ENCODE measurements at places on chromosomes 16 and 17.

DNA sequence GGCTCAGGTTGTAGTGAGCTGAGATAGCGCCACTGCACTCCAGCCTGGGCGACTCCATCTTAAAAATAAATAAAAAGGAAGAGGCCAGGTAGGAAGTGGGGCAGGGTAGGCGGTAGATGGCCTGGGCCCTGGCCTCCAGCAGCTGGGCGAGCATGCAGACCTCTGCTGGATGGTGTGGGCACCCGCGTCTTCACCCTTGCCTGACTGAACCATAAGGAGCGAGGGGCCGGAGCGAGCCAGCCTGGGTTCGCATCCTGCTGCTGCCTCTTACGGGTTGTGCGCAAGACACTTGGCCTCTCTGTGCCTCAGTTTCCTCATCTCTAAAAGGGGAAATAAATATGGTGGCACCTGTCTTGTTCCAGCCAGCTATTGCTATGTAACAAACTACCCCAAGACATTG, 146.1 kb upstream of the GSE1 start:
- no peak for DNase-seq

GRCh38 chr17:7969433-7969832, 33.0 kb upstream of the GUCY2D start:
- no peak for DNase-seq

GRCh38 chr17:28712032-28712704, 480 bp upstream of the PROCA1 start:
- DNase-seq = peak; percentile 72

- no peak for DNase-seq
Observed at GRCh38 chr17:65389949-65390348, 171.5 kb downstream of the AXIN2 start.

GRCh38 chr16:69932228-69932627, 18.9 kb upstream of the CLEC18A start:
- DNase-seq = no peak

DNA sequence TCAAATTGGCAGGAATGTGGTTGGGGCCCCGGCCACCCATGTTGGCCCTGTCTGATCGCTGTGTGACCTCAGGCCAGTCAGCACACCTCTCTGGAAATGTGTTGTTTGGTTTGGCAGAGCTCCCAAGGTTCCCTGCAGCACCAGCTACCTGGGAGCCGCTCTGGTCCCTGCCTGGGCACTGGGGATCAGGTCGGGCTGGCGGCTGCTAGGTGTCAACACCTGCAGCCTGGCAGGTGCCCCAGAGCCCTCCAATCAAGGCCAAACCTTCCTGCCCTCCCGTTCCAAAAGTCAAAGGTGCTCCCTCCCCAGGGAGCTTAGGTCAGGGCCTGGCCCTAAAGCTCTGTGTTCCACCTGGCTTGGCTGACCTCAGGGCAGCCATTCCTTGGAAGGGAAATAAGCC, 55.9 kb downstream of the ZDHHC7 start:
- DNase-seq = no peak

GRCh38 chr16:50711862-50712559, 18.6 kb downstream of the NOD2 start:
- DNase-seq = no peak

- DNase-seq = no peak
Observed at GRCh38 chr16:35102780-35103403, 1643.5 kb downstream of the TP53TG3F start.

GRCh38 chr16:27304881-27305745, 8.7 kb upstream of the IL4R start:
- DNase-seq = no peak

GRCh38 chr17:21282231-21282630, 2.3 kb upstream of the MAP2K3 start:
- DNase-seq = no peak

GRCh38 chr16:58110571-58111301, 18.4 kb downstream of the CFAP20 start:
- DNase-seq = no peak

GRCh38 chr16:20349615-20350014, 2.9 kb downstream of the UMOD start:
- DNase-seq = no peak

DNA sequence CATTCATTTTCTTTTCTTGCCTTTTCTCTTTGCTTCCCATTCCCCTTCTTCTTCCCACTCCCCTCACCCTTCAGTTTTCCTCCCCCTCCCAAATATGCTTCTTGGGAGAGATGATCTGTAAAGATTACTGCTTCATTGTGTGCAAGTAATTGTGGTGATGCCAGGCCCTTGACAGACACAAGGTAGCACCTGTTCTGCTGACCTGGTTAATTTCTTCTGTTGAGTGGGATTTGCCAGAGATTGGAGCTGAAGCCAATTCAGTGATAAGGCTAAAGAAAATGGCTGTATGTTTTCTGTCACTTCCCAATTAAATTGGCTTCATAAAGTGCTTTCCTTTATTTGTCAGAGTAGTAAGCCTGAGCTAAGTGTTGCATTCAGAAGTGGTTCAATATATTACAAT, 44.5 kb downstream of the AATF start:
- DNase-seq = no peak

DNA sequence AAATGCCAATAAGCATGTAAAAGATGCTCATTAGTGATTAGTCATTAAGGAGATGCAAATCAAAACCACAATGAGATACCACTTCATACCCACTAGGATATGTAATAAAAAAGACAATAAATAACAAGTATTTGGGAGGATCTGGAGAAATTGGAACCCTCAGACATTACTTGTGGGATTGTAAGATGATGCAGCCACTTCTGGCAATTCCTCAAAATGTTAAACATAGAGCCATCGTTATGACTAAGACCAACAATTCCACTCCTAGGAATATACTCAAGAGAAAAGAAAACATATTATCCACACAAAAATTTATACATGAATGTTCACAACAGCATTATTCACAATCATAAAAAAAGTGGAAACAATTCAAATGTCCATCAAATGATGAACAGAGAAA, 336.2 kb upstream of the PMFBP1 start:
- no peak for DNase-seq

GRCh38 chr16:50603206-50604064, 55.2 kb downstream of the NKD1 start:
- DNase-seq = no peak

All from GM12892 (cell line).